ENCODE measurements at places on chromosomes 5 and 9. TPM values are rescaled to one million over a fixed set of nuclear protein-coding genes. Genes with fewer than 3 reads are reported as not detected.

The SHB gene
- 16.3 TPM for total RNA-seq

The SHC3 gene
- total RNA-seq: 0.52 TPM

The RMRP gene
- total RNA-seq: 3,151 TPM

The SLC6A3 gene
- total RNA-seq: not detected

The SAXO1 gene
- total RNA-seq: 0.08 TPM

Measured in pancreas (tissue), 10 donors.